GM13977 (cell line): ENCODE measurements at places on chromosomes 4 and X.

- DNase-seq: no peak
These were observed 180.5 kb downstream of the PPP1R2C start for GRCh38 chrX:42597481-42597880.

DNA sequence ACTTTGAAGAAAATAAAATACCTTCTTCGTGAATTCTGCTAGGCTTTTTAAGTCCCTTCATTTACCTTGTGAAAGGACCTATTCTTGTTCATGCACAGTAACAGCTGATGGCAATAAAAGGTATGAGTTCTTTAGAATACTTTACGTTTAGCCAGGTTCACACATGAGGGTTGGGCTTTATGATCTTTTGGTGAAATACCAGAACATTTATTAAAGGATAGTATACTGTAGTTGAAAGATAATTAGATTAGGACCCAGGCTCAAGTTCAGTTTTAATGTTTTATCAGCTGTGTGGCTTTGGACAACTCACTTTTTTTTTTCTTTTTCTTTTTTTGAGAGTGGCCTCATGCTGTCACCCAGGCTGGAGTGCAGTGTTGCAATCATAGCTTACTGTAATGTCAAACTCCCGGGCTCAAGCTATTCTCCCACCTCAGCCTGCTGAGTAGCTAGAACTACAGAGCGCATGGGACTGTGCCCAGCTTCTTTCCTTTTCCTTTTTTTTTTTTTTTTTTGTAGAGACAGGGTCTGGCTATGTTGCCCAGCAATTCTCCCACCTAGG, 28.2 kb upstream of the NEIL3 start:
- DNase-seq: no peak

- no peak for DNase-seq
These were observed 90.1 kb upstream of the MAPK10 start for GRCh38 chr4:86449746-86450588.

DNA sequence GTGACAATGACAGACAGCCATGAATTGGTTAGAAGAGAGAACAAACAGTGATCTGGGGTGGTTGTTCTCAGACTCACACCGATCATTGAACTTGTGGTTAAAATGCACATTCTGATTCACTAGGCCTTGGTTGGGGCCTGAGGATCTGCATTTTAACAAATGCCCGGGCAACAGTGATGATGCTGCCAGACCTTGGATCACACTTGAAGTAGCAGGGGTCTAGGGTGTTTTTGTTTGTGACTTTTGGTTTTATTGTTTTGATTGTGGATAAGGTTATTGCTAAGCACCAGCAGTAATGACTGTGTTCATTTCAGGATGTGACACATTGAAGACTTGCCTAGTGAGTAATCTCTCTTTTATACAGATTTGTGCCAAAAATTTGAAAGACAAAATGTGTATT, 36.5 kb downstream of the TXLNG start:
- no peak for DNase-seq

DNA sequence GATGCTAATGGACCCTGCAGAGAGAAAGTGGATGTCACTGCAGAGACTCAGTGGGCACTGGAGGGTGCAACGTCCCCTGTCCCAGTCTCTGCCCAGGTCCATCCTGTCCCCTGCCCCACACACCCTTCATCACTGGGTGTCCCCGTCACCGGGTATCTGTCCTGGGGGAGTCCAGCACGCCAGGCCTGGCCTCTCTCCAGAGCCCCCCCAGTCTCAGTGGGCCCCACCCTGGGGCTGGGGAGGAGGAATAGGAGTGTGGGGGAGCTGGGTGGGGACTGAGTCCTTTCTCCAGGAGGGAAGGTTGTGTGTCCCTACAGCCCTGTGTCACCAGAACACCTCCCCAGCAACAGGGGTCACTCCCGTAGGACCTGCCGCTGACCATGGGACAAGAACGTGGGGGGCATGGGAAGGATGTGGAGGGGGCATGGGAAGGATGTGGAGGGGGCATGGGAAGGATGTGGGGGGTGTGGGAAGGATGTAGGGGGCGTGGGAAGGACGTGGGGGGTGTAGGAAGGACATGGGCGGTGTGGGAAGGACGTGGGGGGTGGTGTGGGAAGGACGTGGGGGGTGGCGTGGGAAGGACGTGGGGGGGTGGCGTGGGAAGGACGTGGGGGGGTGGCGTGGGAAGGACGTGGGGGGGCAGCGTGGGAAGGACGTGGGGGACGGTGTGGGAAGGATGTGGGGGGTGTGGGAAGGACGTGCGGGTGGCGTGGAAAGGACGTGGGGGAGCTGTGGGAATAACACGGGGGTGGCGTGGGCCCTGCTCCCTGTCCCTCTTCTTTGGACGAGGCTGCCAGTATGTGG, 21.0 kb upstream of the SPON2 start:
- DNase-seq: no peak
